IMR-90 (cell line): ENCODE measurements at places on chromosomes 1 and 21.

- no peak for DNase-seq
Observed at GRCh38 chr1:87052400-87052799, 138.0 kb downstream of the HS2ST1 start.

DNA sequence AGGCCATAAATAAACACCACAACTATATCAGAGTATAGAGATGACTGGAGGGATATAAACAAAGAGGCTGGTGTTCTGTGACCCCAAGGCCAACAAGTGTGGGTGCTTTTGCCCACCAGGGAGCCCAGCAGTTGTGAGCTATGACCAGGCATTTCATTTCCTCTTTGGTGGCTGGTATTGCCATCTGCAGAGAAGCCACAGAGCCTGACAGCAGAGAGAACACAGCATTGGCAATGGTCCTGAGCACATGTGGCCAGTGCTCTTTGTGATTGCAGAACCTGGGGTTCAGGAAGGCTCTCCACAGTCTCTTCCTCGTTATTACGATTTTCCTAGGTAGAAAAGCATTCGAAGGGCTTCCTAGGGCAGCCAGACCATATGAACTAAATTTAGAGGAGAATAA, 112.3 kb downstream of the TM2D1 start:
- no peak for DNase-seq

DNA sequence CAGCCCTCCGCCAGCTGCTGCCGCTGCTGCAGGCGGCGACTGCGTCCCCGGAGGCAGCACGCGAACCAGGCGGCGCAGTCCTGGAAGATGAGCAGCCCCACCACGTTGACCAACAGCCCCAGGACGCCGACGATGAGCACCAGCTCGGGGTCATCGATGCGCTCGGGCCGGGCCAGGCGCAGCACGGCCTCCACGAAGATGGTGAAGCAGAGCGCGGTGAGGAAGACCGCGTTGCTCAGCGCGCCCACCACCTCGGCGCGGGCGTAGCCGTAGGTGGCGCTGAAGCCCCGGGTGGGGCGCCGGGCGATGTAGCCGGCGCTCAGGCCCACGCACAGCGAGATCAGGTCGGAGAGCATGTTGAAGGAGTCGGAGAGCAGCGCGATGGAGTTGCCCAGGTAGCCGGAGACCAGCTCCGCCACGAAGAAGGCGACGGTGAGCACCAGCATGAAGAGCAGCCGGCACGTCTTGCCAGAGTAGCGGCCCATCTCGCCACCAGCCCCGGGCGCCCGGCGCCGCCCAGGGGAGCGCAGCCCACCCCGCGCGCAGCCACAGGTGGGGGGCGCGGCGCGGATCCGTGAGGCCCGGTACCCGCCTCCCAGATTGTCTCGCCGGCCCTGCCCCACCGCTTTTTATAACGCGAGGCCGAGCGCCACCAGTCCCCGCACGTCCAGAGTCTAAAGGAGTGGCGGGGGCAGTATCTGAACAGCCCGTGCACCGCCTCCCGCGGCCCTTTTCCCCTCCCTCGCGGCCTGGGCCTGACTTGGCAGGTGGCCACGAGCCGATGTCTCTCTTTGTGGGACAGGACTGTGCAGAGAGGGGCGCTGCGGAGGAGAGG, at the start of gene SLC30A10:
TSS of gene SLC30A10 (minus strand) at position 602 of the 835 bp plus-strand sequence. CDS start at position 485, 117 bp downstream.
- DNase-seq = no peak

- no peak for DNase-seq
Observed at GRCh38 chr21:41631564-41632461, 123.9 kb upstream of the TMPRSS2 start.

DNA sequence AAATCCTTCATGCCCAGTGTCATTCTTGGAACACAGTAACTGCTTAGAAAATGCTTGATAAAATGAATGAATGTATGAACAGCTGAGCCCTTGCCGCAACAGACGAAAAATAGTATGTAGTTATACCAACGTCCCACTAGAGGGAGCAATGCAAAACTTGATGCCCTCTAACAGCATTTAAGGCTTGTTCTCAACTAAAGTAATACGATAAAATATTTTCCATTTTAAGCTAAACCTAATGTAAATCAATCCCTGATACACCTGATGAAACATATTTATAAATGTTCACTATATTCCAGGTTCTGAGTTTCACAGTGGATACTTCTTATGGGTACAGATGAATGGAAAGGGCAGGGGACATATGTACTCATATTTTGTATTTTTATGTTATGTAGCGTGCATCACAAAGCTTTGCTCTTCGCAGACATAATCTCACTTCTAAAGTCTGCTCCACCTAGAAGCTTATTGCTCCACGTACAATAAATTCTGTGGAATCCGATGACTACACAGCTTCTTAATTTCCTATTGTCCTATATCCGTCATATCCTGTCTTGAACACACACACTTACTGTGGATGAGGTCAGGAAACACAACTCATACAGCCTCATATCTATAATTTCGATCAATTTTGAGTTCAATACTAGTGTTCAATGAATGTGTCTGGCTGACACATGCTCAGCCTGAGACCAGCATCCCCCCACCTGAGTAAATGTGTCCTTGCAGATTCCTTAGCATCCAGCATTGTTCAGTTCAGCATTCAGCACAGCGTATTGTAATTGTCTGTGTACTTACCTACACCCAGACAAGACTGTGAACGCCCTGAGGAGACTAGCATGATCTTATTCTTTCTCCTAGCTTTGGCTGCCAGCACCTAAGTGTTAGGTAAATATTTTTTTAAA, 4.4 kb upstream of the UTP25 start:
- peak; percentile 78 for DNase-seq

DNA sequence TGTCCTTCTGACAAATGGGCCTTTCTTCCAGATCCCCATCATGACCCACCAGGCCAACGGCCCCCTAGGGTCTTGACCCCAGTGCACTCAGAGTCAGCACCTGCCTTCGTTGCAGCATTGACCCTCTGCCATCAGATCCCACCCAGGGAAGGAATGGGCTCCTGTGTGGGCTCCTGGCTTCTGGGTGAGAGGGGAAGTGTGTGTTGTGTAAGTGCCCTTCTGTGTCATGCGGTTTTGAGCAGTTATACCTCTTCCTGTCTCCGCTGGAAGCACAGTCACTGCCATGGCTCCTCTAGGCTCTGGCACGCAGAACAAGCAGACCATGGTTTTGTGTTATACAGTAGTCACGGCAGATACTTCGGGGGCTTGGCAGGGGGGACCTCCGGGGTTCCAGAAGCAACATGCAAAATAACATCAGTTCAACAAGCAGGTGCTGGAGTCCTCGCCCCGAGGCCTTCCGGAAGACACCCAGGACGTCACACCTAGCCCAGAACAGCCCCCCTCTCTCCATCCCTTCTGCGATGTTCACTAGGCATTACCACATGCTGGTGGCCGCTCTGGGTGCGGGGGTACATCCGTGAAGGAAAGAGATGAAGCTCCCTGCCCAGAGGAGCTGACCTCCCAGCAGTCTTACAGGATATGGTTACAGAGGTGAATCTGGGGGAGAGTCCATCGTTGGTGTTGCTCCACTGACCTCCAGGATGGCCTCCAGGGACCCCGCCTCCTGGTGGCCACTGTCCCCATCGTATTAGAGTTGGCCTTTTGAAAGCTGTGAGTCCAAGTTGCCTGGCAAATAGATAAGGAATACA, 17.4 kb upstream of the KCNAB2 start:
- peak; percentile 11 for DNase-seq

DNA sequence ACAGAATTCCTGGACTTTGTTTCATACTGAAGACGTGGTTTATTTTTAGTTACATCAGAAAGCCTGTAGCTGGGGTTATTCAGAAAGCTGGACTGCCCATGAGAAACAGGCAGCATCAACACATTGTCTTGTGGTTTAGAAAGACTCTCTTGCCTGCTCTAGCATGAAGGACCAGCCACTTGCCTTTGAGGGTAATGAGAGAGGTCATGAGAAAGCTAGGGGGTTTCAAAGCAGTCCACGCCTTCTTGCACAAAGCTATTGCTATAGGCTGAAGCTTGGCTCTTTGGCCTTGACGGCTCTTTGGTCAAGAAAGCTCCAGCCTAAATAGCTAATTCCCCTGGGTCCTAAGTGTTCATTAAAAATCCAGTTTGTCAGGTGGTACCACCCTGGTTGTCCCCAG, 208.1 kb downstream of the PRDM2 start:
- no peak for DNase-seq

DNA sequence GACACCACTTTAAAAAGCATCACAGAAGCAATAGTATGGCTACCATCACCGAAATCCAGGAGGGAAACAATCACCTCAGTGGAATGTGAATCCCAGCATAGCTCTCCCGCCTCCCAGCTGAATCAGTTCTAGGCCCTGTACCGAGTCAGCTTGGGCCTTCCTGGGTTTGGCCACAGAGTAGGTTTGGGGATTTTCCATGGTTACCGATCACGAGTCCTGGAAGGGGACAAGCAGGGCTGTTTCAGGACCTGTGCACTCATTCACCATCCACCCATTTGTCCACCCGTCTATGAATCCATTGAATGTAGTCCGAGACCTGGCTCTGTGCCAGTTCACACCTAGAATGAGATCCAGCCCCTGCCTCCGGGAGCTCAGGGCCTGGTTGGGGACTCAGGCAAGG, 94.2 kb downstream of the ARHGEF10L start:
- peak; percentile 79 for DNase-seq

DNA sequence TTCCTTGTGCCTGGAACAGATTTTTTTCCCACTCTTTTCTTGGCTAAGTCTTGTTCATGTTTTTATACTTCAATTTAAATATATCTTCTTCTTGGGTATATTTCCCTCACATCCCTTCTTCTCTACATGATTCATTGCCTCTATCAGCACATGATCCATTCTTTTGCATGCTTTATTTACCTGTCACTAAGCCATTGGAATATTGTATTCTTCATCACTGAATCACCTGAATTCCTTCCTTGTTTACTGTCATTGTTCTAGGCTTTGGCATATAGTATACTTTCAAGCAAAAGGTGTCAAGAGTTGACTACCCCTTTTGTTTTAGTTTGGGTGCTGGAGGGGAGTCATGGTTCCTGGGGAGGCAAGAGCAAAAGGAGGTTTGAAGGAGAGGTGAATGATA, 464.5 kb upstream of the LRRC7 start:
- no peak for DNase-seq

DNA sequence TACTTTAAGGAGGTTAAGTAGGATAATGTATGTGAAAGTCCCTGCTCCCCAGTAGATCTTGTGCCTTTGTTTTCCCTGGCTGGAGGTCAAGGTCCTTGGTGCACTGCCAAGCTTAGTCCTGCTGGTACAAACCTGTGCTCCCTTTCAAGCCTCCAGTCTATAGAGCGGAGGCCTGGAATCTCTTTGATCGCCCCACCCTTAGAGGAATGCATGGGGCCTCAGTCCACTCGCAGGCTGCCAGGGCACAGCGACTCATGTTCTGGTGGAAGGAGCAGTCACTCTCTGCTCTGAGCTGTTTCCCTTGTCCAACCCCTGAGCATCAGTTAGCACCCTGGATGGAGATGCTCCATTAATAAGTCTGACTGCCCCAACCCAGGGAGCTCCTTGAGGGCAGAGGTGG, 121.8 kb downstream of the HMGB4 start:
- peak; percentile 3 for DNase-seq
